ENCODE measurements at places on chromosomes 3 and 15. TPM values are rescaled to one million over a fixed set of nuclear protein-coding genes. Genes with fewer than 3 reads are reported as not detected.

DNA sequence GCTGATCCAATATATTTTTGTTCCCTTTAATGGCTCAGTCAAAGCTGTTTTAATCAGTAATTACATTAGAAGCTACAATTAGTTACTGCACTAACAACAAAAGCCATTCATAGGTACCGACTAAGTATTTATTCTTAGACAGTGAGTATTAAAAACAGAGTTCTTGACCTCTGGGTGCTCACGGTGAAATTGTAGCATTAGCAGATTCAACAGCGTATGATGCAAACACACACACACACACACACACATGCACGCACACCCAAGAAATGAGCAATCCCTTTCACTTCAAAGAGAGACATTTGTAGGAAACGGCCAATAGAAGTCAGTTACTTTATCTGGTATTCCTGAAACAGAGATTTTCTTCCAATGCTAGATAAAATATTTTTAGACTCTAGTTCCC, 27.0 kb upstream of the MITF start:
- no peak for DNase-seq

GRCh38 chr15:52716536-52716935, 37.3 kb upstream of the ATOSA start:
- DNase-seq = no peak

ACTC1 gene
- 8,600 TPM for polyA plus RNA-seq

DNA sequence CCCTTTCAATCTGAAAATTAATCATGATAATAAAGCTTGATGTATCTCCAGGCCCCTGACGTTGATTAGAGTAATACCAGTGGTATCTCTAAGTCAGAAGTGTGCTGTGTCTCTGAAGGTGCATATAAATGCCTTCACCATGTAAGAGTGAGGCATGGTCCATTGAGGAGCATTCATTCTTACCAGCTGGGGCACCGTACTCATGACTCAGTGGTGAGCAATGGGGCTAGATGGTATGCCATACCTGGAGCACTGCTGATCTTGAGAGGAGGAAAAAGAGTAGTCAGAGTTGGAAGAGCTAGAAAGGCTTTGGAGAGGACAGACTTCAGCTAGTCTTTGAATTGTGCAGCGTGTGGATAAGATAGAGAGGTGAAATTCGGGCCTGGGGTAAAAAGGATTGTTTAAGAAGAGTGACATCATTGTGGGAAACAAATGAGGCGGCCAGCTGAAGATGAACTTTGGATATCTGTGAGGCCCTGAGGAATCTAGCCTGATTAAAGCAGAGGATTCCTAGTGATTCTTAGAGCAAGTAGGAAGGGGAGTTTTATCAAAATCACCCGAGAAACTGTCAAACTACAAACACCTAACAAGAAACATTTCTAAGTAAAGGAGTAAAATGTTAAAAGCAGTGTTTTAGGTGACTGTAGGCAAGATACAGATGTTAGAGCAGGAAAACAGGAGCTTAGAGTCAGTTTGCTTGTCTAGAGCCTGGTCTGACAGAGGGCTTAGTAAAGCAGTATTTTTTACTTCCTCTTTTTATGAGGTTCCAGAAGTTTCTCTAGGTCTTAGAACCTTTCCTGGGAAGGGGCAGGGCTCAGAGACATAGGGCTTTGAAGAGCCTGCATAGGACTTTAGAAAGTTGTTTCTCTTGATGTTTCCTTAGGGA, 13.6 kb downstream of the TMOD3 start:
- DNase-seq = no peak

All from hindlimb muscle (tissue), 1 donor.